Activated T-helper 1 cell treated with anti-CD3 and anti-CD28 coated beads, Interleukin-2, amount 50 U/mL, for 16 hours (primary cell): ENCODE measurements at places on chromosomes 4 and X.

GRCh38 chrX:1316527-1316926, 20.1 kb upstream of the IL3RA start:
- DNase-seq: no peak

DNA sequence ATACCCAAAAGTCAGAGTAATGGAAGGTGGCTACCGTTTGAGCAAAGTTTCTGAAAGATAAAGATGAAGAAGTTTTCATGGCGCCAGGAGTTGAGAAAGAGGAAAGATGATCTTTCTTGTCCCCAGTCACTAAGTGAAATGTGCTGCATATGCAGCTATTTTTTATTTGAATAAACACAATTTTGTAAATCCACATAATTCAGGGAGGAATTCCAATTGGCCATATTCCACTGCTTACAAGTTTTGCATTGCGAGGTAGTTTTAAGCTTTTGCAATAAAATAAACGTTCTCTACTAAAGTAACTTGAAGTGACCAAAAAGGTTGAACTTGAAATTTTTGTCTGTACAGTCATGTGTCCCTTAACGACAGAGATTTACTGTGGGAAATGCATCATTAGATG, 139.3 kb upstream of the VCX2 start:
- no peak for DNase-seq

GRCh38 chrX:24232796-24233195, 81.1 kb downstream of the SUPT20HL2 start:
- no peak for DNase-seq

DNA sequence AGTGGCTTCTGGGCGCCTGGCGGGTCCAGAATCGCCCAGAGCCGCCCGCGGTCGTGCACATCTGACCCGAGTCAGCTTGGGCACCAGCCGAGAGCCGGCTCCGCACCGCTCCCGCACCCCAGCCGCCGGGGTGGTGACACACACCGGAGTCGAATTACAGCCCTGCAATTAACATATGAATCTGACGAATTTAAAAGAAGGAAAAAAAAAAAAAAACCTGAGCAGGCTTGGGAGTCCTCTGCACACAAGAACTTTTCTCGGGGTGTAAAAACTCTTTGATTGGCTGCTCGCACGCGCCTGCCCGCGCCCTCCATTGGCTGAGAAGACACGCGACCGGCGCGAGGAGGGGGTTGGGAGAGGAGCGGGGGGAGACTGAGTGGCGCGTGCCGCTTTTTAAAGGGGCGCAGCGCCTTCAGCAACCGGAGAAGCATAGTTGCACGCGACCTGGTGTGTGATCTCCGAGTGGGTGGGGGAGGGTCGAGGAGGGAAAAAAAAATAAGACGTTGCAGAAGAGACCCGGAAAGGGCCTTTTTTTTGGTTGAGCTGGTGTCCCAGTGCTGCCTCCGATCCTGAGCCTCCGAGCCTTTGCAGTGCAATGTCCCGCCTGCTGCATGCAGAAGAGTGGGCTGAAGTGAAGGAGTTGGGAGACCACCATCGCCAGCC, at the start of gene ATOH1:
Gene ATOH1 (plus strand): TSS at position 422 of the 663 bp plus-strand sequence. CDS start 174 bp downstream, at position 596.
- no peak for DNase-seq

DNA sequence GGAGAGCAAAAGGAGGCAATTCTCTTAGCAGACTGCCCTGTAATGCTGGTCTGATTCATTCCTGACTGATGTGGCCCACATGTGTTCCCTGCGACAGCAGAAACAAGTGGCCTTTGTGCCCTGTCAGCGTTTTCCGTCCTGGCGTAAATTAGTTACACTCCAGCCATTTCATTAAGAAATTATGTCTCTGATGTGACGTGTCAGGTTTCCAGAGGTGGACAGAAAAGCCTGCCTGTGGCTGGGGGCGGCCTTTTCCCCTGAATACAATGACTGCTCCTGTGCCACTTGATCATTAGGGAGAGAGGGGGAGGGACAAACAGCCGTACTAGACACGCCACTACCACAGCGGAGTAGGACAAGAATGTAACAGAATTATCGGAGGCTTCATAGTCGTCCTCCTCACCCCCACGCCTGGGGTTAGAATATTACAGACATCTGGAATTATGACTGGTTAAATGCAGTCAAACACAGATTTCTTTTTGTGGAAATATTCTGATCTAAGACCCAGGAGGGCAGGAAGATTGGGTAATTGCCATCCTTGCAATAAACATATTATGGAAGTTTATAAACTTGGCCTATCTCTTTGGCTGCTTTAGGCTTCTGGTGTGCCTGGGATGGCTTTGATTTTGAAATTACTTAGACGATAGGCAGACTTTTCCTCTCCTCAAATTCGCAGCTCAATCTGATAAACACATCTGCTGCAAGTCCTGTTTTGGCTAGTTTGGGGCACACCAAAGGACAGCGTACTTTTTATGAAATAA, 146.2 kb upstream of the BCOR start:
- DNase-seq: no peak

GRCh38 chr4:16579866-16580265, 318.6 kb downstream of the LDB2 start:
- DNase-seq: no peak

GRCh38 chr4:11814758-11815157, 386.1 kb upstream of the HS3ST1 start:
- no peak for DNase-seq

GRCh38 chr4:81492606-81493230, 21.0 kb upstream of the RASGEF1B start:
- DNase-seq: no peak

DNA sequence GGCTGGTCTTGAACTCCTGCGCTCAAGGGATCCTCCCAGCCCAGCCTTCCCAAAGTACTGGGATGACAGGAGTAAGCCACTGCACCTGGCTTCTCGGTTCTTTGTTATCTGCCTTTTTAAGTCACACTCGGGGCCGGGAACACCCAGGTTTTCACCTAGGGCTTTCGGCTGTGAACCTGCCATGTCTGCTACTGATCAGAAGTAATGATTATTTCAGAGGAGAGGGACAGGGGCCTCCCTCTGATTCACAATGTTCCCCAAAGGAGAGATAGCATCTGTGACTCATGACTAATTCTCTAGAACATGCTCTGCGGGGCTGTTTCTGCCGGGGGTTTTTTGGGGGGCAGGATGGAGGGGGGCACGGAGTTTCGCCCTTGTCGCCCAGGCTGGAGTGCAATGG, 26.9 kb downstream of the CRLF2 start:
- DNase-seq: no peak

- DNase-seq: no peak
Observed at GRCh38 chr4:83631066-83631465, 95.2 kb downstream of the GPAT3 start.

GRCh38 chrX:1598021-1598875, 6.8 kb downstream of the AKAP17A start:
- no peak for DNase-seq

DNA sequence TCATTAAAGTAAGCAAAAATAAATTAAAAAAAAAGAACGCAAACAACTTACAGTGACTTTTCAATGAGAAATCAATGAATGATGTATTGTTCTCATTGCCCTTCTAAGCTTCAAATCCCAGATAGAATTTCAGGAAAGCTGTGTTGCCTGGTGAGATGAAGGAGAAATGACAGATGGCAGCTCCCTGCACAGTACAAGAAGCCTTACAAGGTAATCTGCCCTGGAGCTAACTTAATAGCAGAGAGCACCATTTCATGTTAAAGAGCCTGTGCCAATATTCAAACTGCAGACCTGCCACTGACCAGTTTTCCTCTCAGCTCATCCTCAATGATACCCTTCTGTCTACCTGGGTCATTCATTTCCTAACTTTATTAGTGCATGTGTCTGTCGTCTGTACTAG, 54.0 kb downstream of the GC start:
- no peak for DNase-seq

DNA sequence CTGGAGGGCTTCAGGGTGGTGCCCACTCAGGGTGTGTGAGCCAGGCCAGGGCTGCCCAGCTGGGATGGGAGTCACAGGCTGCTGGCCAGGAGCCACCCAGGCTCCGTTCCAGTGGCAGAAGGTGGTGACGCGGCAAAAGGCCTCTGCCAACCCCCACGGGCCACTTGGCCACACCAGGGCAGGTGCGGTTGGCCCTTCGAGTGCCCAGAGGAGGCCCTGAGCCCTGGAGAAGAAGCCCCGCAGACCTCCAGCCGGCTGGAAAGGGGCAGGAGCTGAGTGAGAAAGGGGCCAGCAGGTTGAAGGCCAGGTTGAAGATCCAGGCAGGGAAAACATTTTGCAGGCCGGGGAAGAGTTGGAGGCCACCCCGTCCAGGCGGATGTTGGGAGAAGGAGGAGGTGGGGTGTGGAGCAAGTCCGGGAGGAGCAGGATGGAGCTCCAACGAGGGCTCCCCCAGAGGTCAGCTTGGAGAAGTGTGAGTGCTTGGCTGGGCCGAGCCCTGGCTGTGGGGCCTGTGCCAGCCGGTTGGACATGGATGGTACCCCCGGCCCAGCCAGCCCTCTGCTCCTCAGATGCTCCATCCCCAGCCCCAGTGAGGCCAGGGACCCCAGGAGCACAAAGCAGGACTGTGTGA, 2.8 kb upstream of the CPLX1 start:
- no peak for DNase-seq

DNA sequence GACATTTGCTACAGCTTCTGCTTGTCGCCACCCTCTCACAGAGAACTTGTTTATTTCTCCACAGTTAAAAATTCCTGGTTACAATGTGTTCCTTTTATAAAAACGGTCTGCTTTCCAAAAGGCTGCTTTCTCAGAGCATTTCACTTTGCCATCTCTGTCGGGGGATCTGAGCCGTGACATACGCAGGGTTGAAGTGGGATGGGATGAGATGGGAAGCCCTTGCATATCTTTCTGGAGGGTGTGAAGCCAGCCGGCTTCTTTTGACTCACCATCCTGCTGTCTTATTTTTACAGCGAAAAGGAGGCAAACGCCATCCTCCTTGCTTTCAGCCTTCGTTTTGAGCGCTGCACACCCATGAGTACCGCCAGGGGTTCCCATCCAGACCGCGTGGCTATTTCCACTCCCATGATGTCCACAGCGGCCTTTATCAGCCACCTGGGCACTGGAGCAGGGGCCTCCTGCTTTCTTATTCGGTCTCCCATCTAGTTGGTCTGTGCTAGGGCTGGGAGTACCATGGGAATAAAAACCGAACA, 99.8 kb upstream of the GATB start:
- DNase-seq: no peak

GRCh38 chrX:152926279-152926678, 28.4 kb downstream of the ZNF185 start:
- peak; percentile 12 for DNase-seq

DNA sequence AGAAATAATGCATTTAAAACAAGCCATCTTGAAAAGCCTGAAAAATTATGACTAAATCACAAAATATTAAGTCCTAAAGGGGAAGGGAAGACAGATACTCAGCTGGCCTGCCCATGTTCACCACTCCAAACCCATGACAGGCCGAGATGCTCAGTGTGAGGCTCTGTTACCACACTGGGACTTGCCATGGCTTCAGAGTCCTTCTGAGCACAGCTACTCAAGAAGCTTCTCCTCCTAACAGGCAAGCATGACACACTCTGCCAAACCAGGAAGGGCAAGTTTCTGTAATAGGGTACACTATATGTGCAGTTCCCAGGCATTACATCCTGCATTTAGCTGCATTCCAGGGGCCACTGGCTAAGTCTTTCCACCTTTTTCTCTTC, 34.0 kb upstream of the CYBB start:
- DNase-seq: no peak

- no peak for DNase-seq
Observed at GRCh38 chrX:1727531-1728027, 112.7 kb downstream of the ASMT start.

- no peak for DNase-seq
Observed at GRCh38 chrX:48531358-48531959, 8.1 kb upstream of the TBC1D25 start.

DNA sequence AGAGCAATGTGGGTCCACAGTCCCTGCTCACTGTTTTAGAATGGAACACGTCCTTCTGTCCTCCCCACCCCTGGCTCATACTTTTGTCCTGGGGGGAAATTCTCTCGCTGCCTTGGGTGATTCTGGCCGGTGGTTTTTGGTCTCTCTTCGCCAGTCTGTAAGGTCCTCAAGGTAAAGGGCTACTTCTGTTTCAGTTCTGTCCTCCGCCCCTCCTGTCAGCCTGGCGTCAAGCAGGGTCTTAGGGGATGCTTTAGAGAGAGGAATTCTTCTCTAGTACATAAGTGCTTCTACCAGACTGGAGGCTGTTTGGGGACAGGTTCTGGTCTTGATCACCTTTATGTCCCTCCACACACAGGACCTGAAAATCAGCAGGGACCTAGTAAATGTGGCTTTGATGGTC, 617 bp upstream of the MRFAP1L1 start:
- DNase-seq: no peak
